C1 segment of cervical spinal cord (tissue), 14 donors: ENCODE measurements at places on chromosomes 2 and 18.

DNA sequence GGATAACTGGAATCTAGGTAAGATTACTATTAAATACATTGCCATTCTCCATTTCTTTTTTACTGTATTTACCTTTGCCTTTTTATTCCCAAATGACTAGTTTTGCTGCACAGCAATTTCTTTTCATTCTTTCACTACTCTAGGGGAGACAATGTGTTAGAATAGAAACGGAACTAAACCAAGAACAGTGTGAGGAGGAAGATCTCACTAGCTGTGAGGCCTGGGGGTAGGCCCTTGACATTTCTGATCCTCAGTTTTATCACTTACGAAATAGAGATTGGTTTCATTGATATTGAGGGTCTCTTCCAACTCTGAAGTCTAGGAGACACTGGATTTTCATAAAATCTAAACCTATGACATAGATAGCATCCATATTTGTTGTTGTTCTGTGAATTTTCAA lies 191.1 kb downstream of the IKZF2 start:
- no peak for DNase-seq

DNA sequence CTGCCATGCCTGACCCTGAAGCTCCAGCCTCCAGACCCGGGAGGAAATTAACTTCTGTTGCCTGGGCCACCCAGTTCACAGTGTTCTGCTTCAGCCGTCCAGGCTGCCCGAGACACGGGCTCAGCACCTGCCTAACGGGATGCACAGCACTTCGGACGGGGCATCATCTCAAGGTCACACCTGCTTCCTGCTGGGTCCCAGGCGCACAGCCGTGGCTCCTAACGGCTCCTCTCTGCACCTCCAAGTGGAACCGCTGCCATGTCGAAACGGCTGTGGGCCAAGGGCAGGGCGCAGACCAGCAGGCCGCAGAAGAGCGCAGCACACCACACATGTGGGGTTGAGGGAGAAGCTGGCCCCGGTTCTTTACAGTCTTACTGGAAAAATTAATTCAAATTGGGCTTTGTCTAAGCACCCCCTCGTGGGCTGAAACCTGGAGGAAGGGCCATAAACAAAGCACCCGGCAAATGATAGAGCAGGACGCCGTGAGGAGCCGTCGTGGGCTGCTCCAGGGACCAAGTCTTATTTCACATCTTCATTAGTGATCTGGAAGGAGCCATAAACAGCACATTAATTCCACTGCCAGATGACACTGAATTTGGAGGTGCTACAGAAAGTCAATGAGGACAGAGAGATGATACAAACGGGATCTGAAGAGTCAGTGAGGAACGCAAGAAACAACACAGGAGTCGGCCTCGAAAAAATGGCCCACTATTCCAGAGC lies 59.6 kb downstream of the EIPR1 start:
- DNase-seq, result no peak

DNA sequence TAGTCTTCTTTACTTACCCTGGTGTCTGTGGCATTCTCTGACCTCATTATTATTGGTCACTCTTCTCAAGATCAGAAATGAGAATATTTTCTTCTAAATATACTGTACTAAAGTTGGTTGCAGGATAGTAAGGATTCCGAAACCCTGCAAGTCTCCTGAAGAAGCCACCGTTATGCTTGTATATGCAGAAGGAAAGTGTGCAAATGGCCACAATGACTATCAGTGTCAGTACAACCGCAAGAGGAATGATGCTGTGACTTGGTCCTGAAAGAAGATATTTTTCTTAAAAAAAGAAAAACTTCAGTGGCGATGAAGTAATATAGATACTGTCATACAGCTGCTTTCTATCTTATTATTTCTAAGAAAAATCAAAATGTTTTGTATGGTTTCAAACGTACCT lies 120.7 kb downstream of the PLA2R1 start:
- no peak for DNase-seq

DNA sequence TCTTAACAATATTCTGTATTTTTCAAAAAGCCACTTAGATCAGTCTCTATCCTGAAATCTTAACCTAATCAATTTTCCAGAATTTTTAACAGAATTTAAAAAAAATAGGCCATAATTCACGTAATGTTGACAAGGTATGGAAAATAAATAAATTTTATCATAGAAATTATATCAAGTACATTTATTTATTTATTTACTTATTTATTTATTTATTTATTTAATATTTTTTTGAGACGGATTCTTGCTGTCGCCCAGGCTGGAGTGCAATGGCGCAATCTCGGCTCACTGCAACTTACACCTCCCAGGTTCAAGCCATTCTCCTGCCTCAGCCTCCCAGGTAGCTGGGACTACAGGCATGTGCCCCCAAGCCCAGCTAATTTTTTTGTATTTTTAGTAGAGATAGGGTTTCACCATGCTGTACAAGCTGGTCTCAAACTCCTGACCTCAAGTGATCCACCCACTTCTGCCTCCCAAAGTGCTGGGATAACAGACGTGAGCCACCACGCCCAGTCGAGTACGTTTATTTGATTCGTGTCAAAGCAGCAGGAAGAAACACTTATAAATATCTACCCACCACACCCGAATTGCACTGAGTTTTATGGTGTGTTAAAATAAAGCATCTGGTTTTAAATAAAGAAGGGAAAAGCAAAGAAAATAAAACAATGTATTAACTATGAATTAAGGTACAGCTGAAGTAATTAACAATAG lies 60.1 kb downstream of the DSC3 start:
- DNase-seq, result no peak

GRCh38 chr2:98013407-98014042 lies 17.8 kb upstream of the TMEM131 start:
- no peak for DNase-seq

- DNase-seq, result no peak
Observed at GRCh38 chr2:7524195-7524594, 607.0 kb downstream of the RNF144A start.

DNA sequence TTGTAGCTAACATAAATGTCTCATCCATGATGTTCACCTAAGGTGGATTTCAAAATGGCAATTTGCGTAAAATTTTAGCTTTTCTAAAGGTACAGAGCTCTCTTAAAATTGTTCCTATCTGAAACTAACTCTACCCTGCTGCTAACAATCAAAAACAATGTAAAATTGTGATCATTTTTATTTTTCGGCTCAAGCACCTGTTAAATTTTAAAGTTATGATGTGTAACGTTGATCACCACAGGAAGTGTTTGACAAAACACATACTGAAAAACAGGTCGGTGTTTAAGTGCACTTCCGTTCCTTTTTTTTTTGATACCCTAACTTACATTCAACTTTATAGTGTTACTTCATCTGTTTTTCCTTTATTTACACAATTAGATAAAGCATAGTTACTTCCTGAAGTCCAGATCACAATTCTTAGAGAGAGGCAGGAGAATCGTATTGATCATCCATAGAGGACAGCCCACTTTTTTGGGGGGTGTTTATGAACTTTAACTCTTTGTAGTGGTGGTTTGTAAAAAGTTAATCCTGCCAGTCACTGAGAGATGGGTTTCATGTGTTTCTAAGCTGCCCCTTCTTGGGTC lies 6.0 kb upstream of the NCK2 start:
- DNase-seq, result no peak

DNA sequence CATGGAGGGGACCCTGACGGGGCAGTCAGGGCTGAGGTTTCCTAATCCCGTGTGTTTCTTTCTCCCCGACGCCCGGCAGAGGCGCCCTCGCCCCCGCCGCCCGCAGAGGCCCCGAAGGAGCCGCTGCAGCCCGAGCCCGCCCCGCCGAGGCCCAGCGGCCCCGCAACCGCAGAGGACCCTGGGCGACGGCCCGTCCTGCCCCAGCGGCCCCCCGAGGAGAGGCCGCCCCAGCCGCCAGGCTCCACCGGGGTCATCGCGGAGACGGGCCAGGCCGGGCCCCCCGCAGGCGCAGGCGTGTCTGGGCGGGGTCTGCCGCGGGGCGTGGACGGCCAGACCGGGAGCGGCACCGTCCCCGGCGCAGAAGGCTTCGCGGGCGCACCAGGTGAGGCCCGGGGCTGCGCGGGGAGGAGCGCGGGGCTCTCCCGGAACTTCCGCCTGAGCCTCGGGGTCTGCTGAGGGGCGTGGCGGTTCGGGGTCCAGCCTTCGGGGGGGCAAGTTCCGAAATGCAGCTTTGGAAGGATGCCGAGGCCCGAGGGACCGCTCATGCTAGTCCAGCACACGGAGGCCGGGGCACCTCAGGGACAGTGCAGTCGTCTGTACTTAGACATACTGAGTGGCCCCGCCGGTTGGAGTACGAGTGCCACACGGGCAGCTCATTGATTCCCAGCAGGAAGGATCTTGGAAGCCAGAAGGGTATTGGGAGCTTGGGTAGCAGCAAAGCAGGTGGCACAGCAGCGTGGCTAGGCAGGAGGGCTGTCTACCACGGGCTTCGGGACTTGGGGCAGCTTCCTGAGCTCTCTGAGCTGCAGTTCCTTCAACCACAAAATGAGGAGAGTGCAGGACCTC lies 60.1 kb downstream of the EMILIN2 start:
- DNase-seq, result no peak

- no peak for DNase-seq
Observed at GRCh38 chr18:75124551-75124950, 84.4 kb downstream of the PTGR3 start.

- no peak for DNase-seq
Observed at GRCh38 chr2:192243488-192243887, 48.8 kb upstream of the TMEFF2 start.

DNA sequence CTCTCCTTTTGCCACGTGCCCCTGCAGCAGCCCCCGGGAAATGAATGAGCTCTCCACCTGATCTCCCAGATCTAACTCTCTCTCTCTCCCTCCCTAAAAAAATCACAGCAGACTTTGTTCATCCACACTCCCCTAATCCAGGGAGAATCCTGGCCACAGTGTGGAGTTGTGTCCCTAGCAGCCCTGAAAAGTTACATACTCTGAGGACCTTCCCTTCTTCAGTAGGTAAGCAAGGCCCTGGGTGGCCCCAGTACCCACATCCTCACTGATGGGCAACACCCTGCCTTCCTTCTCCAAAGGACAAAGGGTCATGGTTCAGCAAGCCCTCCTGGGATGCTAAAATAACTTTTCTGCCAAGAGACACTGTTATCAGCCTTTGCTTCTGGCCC lies 76.9 kb upstream of the GLI2 start:
- no peak for DNase-seq

- no peak for DNase-seq
Observed at GRCh38 chr2:160252278-160252887, 52.3 kb upstream of the ITGB6 start.

DNA sequence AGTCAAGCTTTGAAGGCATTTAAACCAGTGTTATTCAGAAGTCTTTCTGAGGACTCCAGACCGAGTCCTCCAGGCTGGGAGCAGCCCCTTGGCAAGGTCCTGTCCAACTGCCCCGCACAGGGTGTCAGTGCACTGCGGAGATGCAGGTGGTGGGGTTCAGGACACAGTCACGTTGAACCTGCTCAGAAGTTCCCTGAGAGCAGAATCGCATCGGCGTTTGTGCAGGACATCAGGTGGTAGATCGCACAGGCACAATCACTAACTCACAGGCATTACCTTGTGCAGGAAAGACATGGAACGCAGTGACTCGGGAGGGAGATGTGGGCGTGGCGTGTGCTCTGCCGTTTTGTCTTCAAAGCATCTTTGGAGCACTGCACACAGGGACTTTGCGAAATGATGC lies 10.4 kb downstream of the COPS9 start:
- no peak for DNase-seq

DNA sequence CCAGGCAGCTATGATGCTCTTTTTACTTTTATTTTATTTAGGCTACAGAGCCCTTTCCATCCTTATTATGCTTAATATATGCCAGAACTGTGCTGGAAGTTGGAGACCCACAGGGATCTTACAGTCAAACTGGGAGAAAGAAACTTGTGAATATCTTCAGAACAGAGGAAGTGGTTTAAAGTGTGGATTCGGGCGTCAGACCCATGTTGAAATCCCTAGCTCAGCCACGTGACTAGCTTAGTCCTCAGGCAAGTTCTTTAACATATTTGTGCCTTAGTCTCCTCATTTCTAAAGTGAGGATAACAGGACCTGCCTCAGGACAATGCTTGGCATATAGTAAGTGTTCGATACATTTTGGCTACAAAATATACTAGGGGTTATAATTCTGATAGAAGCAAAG lies 59.1 kb downstream of the MAP3K20 start:
- no peak for DNase-seq

GRCh38 chr2:237618449-237618848 lies 8.9 kb upstream of the LRRFIP1 start:
- no peak for DNase-seq

DNA sequence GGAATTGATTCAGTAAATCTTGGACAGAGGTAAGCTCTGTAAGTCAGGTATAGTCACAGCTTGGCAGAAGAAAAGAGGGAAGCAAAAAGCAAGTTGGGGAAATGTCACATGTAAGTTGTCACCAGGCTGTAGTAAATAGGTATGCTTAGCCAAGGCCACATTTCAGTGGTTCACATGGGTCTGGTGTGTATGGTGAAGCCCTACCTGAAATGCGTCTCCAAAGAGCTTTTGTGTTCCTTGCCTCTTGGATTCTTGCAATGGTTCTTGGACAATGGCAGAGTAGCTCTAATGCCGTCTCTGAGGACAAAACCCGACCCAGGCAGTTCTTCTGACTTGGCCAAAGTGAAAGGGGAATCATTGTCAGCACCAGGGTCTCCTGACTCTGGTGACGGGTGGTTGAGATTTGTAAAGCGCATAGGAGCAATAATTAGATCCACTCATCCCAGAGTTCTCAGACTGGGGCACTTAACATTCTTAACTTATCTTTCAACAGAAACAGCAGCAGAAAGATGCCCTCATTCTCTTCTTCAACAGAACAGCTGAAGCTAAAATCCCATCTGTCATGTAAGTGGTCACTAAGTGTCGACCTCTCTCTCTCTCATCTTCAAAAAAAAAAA lies 34.4 kb upstream of the RPL37A start:
- no peak for DNase-seq

DNA sequence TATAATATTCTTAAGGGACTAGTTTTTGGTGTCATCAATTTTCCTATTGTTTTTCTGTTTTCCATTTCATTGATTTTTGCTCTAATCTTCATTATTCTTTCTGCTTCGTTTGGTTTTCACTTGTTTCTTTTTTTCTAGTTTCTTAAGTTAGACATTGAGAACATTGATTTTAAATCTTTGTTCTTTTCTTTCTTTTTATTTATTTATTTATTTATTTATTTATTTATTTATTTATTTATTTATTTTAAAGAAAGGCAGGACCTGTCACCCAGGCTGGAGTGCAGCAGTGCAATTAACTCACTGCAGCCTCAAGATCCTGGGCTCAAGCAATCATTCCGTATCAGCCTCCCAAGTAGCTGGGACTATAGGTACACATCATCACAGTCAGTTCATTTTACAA lies 7.0 kb upstream of the FMNL2 start:
- no peak for DNase-seq

- no peak for DNase-seq
Observed at GRCh38 chr2:182713601-182714000, 2.5 kb upstream of the DNAJC10 start.

DNA sequence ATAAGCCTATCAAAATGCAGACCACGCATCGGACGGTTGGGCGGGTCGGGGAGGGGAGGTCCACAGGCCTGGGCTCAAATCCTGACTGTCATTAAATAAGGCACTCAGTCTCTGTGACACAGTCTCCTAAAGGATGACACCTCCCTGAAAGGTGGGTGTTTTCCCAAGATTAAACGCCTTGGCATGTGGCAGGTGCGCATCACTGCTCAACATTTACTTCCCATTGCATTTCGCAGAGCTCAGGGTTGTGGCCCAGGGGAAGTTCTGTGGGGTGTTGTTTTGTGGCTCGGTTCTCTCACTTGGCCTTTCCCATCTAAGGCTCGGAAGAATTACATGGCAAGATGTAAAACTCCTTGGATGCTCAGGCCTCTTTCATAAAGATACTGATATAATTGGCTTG lies 107.4 kb downstream of the NCK2 start:
- DNase-seq, result no peak
